Right forelimb (tissue), 1 donor: ENCODE measurements at places on chromosomes 3 and 15.

GRCh38 chr3:39592311-39593050 lies 125.0 kb downstream of the MOBP start:
- DNase-seq = no peak

GRCh38 chr3:185347399-185347798 lies 15.5 kb upstream of the MAP3K13 start:
- no peak for DNase-seq

DNA sequence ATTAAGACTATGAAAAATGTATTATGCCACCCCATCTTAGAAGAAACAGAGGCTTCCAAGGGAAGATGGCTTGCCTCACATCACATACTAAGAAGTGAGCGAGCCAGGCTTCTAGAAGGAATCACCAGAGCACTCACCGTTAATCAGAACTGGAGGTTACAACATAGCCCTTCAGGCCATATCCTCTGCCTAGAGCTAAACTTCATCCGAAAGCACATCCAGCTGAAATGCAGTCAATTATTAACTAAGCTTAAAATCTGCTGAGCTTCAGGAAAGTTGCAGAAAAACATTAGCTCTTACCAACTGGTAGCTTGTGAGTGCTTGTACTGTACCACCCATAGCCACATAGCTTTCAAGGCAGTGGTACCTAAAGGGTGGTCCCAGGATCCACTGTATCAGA lies 483.2 kb downstream of the TBL1XR1 start:
- no peak for DNase-seq

- DNase-seq = no peak
Measured at GRCh38 chr3:109803274-109803673, 465.9 kb upstream of the DPPA4 start.

DNA sequence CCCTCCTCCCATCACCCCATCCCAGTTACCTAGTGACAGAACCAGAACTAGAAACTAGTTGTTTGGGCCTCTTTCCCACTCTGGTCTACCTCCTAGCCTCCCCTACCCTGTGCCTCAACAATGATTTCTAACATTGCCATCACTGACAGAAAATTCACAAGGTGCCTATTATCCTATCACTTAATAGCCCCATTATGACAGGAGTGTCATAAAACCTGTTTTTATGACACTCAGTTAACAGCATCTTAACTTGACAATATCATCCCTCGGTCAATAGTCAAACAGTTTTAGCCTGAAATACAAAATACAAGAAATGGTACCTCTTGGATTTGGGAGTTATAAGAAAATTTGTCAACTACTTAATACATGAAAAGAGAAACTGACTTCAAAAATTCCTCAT lies 46.5 kb downstream of the ULK4 start:
- no peak for DNase-seq

- DNase-seq = no peak
Measured at GRCh38 chr3:25558796-25559195, 105.9 kb downstream of the TOP2B start.

DNA sequence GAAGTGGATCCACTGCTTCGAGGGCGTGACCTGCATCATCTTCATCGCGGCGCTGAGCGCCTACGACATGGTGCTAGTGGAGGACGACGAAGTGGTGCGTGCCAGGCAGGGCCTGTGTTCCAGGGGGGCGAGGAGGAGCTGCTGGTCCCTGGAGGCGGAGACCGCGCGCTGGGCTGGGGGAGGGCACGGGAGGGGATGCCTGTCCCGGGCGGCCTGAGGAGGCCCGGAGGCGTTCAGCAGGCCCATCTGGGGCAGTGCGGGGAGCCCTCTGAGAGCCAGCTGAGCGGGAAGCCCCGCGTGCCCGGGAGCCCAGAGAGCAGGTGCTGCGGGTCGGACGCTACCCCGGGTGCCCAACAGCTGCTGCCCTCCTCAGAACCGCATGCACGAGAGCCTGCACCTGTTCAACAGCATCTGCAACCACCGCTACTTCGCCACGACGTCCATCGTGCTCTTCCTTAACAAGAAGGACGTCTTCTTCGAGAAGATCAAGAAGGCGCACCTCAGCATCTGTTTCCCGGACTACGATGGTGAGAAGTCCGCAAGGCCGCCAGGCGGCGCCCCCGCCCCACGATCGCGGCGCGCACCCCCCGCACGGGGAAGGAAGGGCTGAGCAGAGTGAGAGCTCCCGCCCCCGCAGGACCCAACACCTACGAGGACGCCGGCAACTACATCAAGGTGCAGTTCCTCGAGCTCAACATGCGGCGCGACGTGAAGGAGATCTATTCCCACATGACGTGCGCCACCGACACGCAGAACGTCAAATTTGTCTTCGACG lies 2.9 kb downstream of the GNAT1 start:
- peak; percentile 87 for DNase-seq

GRCh38 chr3:72786668-72787067 lies 61.6 kb downstream of the SHQ1 start:
- DNase-seq = no peak

- DNase-seq = no peak
Measured at GRCh38 chr3:33456756-33457155, 16.6 kb upstream of the UBP1 start.

GRCh38 chr3:123068601-123069381 lies 2.0 kb downstream of the PDIA5 start:
- DNase-seq = no peak

GRCh38 chr3:162103808-162104207 lies 607.2 kb downstream of the OTOL1 start:
- no peak for DNase-seq

- DNase-seq = no peak
Measured at GRCh38 chr3:127233371-127233770, 40.4 kb downstream of the PRR23E start.

DNA sequence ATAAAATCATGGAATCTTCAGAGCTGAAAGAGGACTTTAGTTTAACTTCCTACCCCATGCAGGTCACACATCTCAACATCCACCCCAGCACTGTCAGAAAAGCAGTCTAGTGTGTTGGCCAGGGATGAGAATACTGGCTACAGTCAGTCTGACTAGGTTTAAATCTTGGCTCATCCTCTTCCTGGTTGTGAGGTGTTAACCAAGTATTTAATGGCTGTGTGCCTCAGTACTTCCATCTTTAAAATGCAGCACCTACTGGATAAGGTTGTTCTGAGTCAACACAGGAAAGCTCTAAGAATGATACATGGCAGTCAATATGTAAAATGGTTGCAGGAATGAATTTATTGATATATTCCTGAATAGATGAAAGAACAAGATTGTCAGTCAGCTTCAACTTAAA lies 3.1 kb downstream of the CFAP44 start:
- no peak for DNase-seq

GRCh38 chr3:44077267-44077666 lies 164.4 kb upstream of the TOPAZ1 start:
- no peak for DNase-seq

GRCh38 chr3:160812304-160812703 lies 56.3 kb downstream of the PPM1L start:
- DNase-seq = no peak

- no peak for DNase-seq
Measured at GRCh38 chr3:182491577-182491976, 301.7 kb upstream of the ATP11B start.

DNA sequence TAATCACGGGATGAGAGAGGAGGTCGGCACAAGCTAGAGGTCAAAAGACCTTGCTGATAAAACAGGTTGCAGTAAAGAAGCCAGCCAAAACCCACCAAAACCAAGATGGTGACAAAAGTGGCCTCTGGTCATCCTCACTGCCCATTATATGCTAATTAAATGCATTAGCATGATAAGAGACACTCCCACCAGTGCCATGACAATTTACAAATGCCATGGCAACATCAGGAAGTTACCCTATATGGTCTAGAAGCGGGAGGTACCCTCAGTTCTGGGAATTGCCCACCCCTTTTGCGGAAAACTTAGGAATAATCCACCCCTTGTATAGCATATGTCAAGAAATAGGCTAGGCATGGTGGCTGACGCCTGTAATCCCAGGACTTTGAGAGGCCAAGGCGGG lies 4.3 kb upstream of the ULK4 start:
- DNase-seq = no peak

GRCh38 chr3:125154110-125154509 lies 58.4 kb downstream of the SLC12A8 start:
- DNase-seq = no peak

- DNase-seq = no peak
Measured at GRCh38 chr3:186520957-186521842, 23.0 kb downstream of the CRYGS start.

GRCh38 chr15:72856549-72857040 lies 73.0 kb upstream of the ADPGK start:
- DNase-seq = no peak

DNA sequence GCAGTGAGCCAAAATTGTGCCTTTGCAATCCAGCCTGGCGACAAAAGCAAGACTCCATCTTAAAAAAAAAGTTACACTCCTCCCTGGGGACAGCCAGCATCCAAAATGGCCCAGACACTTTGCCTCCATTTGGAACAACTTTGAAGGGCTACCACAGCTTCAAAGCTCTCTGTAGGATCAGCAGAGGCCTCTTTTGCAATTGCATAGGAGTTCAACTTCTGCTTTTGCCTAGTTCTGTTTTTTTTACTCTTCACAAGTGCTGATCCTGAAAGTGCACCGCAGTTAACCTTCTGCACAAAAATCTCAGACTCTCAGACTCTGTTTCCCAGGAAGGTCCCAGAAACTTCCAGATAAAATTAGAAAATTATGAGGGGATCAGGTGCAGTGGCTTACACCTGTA lies 25.2 kb upstream of the SLC4A7 start:
- no peak for DNase-seq

GRCh38 chr3:28743831-28744230 lies 395.2 kb upstream of the AZI2 start:
- no peak for DNase-seq

- DNase-seq = no peak
Measured at GRCh38 chr3:106703524-106703923, 673.7 kb upstream of the CCDC54 start.
